ENCODE measurements at places on chromosomes 2 and 18.

DNA sequence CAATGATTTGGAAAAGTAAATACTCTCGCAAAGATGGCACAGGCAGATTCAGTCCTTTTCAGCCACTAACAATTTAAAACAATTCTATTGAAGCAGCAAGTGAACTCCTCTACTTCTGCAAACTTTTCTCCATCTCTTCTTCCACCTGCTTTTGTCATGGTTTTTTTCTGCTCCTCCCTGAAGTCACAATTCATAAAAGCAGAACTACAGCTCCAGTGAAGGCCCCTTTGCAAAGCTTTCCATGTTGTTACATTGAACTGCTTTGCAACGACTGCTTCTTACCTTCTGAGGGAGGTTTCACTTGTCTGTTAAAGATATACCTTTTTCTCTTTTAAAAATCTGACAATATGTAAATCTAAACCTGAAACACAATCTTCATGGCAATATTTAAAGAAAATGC lies 3.7 kb upstream of the SERTAD2 start:
- DNase-seq = no peak

- no peak for DNase-seq
Observed at GRCh38 chr2:27076323-27076722, 2.1 kb upstream of the EMILIN1 start.

DNA sequence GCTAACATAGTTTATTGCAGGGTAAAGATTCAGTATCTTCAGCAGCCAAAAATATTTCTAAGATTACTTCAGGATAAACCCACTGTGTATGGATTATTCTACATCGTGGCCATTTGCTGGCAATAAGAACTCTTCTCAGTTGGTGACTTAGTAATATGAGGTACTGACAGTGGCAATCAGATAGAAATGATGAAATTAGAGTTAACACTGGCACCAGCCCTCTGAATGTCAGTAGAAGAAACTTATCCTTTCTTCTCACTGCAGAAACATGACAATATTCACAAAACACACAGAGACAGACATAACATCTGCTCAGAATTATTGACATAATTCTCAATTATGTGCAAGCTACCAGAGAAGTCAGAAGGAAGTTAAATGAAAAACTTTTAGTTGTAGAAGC lies 246.3 kb upstream of the COL3A1 start:
- no peak for DNase-seq

- peak; percentile 60 for DNase-seq
Observed at GRCh38 chr2:41698678-41699422, 349.0 kb upstream of the PKDCC start.

DNA sequence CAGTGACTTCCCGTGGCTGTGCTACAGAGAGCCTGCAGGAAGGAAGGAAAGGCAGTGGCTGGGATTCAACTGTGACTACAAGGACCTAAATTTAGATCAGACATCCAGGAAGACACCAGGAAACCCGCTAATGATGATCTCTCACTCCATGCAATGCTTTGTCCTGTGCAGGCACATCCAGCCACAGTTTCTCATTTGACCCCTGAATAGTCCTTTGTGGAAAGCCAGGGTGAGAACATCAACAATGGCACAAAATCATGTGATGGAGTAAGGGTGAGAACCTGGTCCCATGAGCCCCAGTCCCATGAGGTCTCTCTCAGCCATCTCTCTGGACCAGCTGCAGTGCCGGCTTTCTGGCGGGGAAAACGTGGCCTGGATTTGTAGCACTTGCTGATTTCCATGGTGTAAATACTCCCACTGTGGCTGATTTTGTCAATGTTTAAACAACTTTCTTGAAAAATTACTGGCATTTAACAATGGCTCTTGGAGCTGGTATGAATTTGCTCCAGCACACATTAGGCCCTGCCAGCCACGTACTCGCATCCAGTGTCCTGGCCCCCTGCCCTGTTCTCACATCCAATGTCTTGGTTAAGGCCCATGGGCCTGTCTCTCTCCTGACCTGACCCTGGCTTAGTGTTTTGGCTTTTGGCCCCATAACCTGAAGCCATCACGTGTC lies 159.0 kb upstream of the HAAO start:
- peak; percentile 40 for DNase-seq

DNA sequence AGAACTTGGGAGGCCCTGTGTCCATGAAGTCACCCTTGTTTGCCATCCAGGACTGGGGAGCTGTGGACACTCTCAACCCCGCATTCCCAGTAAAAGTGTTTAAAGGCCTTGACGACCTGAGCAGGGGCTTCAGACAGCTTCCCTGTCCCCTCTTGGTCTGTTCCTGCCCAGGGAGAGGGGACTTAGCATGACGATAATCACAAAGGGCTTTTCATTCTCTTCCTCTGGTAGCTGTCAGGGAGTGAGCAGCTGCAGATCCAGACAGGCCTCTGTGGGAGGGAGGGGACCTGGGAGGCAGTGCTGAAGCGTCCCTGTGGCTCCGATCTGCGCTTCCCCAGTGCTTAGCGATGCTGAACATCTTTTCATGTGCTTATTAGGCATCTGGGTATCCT lies 77.8 kb upstream of the HS6ST1 start:
- DNase-seq = no peak

GRCh38 chr2:15634846-15635490 lies 43.3 kb downstream of the DDX1 start:
- peak; percentile 56 for DNase-seq

DNA sequence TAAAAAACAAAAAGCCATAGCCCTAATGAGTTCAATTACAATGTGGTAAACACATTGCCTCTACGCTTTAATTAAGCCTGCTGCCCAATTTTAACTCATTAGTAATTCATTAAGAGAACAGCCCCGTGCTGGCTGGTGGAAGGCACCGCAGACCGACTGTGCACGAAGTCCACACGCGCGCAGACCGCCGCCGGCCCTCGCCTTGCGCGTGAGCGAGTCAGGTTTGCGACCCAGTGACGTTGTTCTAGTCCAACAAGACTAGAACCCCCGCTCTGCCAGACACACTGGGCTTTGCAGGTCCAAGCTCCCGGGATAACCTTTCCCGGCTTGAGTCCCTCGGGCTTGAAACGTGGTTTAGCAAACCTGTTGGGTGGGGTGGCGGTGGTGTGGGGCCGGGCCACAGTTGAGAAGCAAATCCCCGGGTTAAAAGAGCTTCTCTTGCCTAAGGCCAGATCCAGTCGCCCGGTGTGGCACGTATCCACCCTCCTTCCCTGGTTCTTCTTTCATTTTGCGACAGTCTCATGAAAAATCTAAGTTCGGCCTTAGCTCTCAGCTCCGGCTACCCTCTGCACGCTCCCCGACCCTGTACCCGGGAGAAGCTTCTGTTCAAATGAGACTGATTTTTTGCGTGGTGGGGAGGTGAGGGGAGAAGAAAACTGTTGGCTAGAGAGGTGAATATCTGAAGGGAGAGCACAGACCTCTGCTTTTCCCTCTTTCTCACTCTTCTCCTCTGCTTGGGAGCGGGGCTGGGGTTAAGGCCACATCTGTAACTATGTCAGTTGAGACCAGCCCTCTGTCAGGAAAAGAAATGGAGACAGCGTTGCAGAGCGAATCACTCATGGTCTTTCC lies 11.1 kb upstream of the SKOR2 start:
- no peak for DNase-seq

GRCh38 chr2:74227646-74228045 lies 29.2 kb downstream of the MTHFD2 start:
- DNase-seq = no peak

GRCh38 chr2:76378140-76378539 lies 667.4 kb upstream of the GCFC2 start:
- no peak for DNase-seq

DNA sequence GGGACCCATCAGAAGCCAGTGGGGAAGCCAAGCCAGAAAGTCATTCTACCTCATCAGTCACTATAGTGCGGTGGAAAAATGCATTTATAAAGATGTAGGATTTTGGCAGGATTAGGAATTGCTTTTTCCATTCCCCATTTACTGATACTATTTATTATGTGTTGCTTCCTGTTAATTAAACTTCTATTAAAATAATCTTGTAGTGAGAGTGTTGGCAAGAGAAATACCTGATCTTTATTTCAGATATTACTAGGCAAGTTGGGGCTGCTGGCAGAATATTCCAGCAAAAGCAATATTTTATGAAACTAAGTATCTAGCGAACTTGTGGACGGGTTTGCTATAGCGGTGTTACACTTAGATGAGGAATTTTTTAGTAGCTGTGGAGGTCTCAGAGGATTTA lies 23.9 kb upstream of the CDC42EP3 start:
- no peak for DNase-seq

DNA sequence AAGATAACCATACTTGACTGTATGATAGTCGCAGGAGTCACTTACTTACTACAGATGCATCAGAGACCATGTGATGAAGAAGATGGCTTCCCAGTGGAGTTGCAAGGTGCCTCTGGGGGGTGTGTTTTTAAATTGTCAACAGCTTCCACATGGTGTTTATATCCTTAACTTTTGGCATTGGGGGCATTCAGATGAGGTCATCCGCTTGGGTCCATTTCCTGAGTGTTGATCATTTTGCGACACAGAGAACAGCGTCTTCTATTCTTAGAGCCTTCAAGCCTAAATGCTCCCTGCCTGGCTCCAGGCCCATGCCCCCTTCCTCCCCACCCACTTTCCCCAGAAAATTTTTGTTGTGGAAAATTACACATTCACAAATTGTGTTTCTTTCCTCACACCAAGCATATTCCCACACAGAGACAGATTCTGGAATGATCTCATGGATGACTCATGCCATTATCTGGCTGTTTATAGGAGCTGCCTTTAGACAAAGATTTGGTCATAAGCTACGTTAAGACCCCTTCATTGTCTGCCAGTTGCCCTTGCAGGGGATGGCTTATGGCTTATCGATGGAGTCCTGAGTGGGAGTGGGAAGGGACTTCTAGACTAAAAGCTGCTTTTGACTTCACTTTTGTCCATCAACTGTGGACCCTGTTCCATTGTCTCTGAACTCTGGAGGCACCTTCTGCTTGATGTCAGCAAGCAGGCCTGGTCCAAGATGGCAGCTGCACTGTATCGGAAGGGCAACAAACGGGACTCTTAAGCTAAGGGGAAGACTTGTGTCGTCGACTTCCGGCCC lies 91.8 kb downstream of the CABLES1 start:
- peak; percentile 57 for DNase-seq

DNA sequence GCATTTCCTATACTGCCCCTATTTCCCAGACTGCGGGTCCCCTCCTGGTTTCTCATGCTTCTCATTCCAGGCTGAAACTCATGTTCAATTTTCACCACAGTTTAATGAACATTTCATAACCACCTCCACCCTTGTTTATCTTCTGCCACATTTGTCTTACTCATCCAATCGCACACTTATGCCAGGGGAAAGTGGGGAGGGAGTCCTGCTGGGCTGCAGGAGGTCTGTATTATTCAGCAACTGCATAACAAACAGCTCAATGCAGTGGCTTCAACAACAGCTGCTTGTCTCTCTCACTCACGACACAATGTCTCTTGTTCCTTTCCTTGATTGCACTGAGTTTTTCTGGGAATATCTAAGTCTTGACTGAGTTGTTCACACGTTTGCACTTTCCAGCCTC lies 106.0 kb downstream of the ZNF519 start:
- no peak for DNase-seq

DNA sequence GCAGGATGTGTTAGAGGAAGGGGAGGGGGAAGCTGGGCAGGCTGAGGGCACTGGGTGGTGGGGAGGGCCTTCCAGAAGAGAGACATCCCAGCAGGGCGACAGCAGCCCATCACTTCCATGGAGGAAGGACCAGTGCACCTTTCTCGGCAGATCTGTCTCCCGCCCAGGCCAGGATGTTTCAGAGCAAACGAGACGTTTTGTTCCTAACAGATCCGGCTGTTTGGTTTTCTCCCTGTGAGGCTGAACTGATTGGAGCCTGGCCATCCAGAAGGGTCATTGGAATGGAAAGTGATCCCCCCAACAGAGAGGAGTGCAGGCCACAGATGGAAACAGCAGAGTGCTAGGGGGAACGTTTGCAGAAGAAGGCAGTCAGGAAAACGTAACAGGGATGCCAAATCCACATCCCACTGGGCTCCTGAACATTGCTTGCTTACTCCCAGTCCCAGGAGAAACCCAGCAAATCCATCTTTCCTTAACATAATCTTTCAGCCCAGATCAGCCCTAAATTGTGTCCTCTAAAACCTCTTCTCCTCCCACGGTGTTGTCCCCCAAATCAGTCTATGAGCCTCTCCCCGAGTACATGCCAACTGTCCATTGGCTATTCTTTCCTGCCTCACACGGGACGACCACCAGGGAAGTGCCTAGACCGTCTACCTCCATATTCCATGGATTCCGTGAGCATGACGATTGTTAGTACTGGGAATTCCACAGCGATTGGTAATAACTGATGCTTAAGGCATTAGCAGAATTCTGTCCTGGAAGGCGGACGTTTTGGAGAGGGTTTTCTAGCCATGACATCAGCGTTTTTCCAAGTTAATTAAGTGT lies 126.8 kb downstream of the SEPTIN10 start:
- peak; percentile 54 for DNase-seq

- DNase-seq = no peak
Observed at GRCh38 chr18:67845035-67845434, 328.5 kb upstream of the DSEL start.

DNA sequence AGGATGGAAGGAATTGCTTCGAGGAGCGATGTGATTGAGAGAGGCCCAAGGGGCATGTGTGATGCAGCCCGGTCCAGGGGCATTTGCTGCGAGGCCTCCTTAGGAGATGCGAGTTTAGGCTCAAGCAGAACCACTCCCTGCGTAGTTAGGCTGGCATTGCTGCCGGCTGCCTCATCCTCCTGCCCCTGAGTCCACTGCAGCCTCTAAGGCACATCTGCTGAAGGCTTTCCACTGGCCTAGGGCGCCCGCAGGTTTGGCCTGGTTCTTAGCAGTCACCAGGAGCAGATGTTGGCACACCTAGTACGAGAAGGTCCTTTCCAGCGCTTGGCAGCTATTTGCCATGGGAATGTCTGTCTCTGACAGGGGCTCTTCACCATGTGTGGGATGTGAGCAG lies 20.7 kb downstream of the INPP5D start:
- no peak for DNase-seq

DNA sequence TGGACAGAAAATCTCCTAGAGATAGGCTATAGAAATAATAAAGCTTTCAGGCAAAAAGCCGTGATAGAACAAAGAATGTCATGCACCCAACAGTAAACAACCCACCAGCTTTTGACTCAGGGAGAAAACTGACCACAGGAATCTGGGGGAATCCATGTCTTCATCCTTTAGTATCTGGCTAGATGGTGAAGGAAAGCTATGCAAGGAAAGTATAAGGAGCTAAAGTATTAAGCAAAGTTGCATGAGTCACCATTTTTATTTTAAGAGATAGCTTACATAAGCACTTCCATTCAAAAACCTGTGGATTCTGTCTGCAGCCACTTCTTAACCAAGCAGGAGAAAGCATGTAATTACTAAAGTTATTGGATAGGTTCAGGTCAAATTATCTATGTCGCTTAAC lies 363.8 kb downstream of the LRP1B start:
- DNase-seq = no peak

GRCh38 chr2:217113491-217113890 lies 253.6 kb upstream of the TNP1 start:
- no peak for DNase-seq
